ENCODE measurements at places on chromosomes 7 and 10.

DNA sequence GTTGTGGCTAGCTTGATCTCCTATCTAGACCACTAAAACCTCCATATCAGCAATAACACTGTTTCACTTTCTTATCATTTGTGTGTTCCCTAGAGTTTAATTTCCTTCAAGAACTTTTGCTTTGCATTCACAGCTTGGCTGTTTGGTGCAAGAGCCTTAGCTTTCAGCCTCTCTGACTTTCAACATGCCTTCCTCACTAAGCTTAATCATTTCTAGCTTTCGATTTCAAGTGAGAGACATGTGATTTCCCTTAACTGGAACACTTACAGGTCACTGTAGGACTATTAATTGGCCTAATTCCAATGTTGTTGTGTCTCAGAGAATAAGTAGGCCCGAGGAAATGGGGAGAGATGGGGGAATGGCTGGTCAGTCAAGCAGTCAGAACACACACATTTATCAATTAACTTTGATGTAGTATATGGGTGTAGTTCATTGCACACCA is 10.6 kb upstream of the BPGM start:
- no peak for DNase-seq

DNA sequence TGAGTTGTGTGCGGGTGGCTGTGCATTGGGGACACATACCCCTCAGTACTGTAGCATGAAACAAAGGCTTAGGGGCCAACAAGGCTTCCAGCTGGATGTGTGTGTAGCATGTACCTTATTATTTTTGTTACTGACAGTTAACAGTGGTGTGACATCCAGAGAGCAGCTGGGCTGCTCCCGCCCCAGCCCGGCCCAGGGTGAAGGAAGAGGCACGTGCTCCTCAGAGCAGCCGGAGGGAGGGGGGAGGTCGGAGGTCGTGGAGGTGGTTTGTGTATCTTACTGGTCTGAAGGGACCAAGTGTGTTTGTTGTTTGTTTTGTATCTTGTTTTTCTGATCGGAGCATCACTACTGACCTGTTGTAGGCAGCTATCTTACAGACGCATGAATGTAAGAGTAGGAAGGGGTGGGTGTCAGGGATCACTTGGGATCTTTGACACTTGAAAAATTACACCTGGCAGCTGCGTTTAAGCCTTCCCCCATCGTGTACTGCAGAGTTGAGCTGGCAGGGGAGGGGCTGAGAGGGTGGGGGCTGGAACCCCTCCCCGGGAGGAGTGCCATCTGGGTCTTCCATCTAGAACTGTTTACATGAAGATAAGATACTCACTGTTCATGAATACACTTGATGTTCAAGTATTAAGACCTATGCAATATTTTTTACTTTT is 1.8 kb downstream of the DDIT4 start:
- DNase-seq, result no peak

GRCh38 chr7:138226001-138226476 is 149.8 kb downstream of the AKR1D1 start:
- no peak for DNase-seq

- no peak for DNase-seq
Measured at GRCh38 chr7:8070451-8071180, 102.0 kb downstream of the GLCCI1 start.

DNA sequence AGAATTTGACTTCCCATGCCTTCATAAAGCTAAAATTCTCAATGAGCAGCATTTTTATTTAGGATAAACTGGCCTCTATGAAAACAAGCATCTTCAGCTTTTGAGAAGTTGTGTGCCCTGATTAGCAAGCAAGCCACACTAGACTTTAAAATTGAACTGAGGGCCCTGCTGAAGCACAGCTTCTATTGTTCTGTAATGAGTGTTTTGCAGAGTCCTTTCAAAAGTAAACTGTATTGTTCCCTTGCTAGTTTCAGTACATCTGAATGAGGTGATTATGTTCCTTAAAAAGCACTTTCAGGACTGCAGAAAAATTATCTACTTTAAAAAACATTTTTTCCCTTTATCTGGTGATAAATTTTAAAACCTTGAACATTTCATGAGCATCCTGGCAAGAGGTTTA is 113.3 kb upstream of the PRPS1L1 start:
- DNase-seq, result no peak

GRCh38 chr7:55515569-55516279 is 56.6 kb downstream of the VOPP1 start:
- DNase-seq, result no peak

DNA sequence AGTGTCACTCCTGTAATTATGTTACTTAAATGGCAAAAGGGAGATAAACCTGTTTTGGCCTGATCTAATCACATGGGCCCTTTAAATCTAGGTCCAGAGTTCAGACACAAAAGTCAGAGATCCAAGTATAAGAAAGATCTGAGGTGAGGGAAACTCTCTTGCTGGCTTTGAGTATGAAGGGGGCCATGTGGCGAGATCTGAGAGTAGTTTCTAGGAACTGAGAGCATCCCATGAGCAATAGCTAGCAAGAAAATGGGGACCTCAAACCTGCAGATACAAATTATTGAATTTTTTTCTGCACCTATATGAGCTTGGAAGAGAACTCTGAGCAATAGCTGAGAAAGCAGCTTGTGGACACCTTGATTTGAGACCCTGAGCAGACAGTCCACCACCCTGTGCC is 27.6 kb downstream of the ANKRD7 start:
- no peak for DNase-seq

DNA sequence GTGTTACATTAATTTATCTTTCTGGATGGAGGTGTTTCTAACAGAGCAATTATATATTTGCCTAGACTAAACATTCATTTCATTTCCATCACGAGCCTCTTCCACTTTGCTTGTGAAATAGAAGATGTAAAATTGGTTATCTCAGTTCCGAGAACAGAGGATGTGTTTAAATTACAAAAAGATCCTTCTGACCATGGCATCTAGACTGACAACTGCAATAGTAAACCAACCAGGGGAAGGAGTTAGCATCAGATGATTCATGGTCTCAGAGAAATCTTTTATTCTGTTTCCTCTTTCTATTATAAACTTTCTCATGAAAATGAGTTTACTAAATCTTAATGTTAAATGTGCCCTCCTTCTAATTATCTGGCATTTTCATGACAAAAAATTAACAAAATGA is 149.8 kb upstream of the WDR11 start:
- DNase-seq, result no peak

DNA sequence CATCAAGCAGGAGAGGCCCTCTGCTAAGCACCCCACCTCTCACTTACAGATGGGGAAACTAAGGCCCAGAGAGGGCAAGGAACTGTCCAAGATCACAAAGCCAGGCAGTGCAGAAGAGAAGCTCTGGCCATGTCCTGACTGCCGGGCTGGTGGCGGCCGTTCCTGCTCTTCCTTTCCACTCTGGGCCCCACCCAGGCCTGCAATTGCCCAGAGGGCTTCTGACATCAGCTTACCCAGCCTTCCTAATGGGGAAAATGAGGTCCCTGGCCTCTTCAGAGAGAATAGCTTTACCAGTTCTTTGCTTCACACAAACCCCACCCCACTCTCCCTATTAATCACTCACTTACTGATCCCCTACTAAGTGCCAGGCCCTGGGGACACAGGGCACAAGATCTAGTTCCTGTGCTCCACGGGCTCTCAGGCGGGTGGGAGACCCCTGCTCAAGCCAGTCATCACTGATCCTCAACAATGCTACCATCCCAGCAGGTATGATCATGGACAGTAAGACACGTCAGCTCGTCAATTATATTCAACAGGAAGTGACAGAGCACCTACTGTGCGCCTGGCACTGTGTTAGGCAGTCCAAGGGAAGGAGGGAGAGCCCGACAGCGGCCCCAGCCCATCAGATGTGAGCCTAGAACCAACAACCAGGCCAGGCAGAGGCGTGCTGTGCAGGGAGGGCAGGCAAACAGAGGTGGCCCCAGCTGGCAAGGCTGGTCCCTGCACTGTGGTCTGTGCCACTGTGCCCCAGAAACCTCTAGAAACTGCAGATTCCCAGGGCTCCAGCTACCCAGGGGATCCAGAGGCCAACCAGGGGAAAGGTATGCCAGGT is 26.4 kb upstream of the FRAT2 start:
- no peak for DNase-seq

DNA sequence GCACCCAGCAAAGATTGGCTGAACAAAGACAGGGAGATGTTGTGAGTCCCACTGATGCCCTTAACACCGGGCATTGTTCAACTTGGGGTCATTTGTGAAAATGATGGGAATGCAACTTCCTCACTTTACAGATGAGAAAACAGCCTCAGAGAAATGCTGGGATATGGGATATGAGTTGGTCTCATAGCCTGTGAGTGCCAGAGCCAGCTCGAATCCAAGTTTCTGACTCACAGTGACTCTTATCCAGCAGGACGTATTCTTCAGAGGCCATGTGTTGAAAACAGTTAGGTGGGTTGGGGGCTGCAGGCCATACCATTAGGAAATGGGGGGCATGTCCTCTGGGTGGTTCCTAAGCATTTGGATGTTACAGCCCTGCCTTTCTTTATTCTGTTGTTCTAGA is 45.2 kb downstream of the KIAA1217 start:
- no peak for DNase-seq

GRCh38 chr10:93873420-93874115 is 20.2 kb upstream of the SLC35G1 start:
- DNase-seq, result no peak

DNA sequence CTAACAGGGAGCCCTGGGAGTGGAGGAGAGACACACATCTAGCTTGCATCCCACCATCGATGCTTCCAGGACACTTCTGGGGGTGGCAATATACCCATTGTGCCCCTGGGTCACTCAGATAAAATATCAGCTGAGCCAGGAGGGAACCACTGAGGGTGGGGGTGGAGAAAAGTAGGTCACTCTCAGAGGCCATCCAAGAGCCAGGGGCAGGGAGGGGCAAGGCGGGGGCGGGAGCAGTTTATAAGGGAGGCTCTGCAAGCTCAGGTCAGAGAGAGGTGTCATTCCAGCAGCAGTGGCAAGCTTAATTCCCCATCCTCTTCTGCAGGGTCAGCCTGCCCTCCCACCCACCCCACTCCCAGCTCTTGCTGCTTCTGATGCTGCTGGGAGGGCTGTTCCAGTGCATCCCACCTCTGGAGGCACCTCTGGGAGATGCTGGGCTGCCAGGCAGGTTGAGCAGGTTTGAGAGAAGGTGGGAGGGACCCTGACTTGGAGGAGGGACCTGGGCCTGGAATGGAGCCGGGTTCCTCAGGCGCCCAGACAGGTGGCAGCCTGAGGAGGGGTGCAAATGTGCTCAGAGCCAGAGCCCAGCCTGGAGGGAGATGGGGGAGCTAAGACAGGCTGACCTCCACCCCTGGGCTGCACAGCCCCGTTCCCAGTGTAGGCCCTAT is 20.1 kb upstream of the TLX1 start:
- no peak for DNase-seq

DNA sequence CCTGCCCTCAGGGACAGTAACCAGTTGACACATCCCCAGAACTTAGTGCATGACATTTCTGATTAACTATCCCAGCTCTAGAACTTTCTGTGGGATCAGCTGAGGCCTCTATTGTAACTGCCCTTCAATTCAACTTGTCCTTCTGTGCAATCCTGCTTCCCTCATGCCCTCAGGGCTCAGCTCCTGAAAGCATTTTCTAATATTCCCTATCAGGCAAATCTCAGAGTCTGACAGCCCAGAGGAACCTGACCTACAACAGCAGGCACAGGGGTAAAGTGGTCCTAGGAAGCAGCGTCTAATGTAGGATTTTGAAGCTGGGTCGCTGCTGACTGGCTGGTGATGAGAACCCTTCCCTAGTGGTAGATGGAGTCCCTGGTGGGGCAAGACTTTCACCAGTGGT is 13.6 kb upstream of the STN1 start:
- DNase-seq, result no peak

- no peak for DNase-seq
Measured at GRCh38 chr7:55533050-55533728, 39.1 kb downstream of the VOPP1 start.

DNA sequence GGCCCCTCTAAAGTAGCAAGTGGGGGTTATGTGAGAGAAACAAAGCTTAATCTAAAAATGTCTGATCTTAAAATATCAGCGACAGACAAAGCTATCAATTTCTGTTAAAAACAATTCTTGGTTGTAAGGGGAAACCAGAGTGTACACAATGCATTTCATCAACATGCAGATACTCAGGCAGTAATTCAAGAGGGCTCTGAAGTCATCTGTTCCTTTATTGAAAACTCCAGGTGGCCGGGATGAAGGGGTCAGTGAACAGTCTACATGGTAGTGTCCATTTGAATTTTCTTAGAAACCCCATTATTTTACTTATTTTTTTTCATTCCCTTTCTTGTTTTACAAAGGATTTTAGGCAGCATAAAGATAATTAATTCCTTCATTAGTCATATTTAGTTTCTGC is 36.7 kb upstream of the BTBD16 start:
- DNase-seq, result no peak

DNA sequence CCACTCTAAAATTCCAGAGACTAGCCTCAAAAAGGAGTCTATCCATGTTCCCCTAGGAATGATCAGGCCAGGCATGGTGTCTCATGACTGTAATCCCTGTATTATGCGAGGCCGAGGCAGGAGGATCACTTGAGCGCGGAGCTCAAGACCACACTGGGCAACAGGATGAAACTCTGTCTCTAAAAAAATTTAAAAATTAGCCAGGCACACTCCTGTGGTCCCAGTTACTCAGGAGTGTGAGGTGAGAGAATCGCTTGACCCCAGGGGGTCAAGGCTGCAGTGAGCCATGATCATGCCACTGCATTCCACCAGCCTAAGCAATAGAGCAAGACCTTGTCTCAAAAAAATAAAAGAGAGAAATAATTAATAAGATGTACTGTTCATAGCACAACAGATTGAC is 256.8 kb downstream of the KCND2 start:
- no peak for DNase-seq

GRCh38 chr10:51788273-51788672 is 88.9 kb upstream of the CSTF2T start:
- no peak for DNase-seq

GRCh38 chr7:142431491-142431890 is 173.6 kb upstream of the PRSS58 start:
- DNase-seq, result no peak
